ENCODE measurements at places on chromosomes 4 and X.

- DNase-seq, result no peak
Observed at GRCh38 chrX:110852180-110852579, 56.6 kb upstream of the CHRDL1 start.

GRCh38 chr4:81905971-81906370, 434.3 kb upstream of the RASGEF1B start:
- DNase-seq, result no peak

DNA sequence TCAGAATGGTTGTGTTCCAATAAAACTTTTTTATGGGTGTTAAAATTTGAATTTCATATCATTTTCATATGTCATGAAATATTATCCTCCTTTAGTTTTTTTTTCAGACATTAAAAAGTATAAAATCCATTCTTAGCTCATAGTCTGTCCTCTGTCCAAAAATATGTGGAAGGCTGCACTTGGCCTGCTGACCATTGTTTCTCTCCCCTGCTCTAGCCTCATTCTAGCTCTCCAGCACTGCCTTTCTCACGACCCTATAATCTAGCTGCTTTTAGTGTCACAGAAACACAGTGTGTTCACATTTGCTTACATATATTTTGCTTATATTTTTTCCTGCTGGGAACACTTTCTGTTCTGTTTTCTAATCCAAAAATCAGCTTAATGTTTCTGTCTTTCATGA, 165.0 kb upstream of the ANK2 start:
- no peak for DNase-seq

- DNase-seq, result no peak
Observed at GRCh38 chr4:39331191-39331590, 35.0 kb downstream of the RFC1 start.

DNA sequence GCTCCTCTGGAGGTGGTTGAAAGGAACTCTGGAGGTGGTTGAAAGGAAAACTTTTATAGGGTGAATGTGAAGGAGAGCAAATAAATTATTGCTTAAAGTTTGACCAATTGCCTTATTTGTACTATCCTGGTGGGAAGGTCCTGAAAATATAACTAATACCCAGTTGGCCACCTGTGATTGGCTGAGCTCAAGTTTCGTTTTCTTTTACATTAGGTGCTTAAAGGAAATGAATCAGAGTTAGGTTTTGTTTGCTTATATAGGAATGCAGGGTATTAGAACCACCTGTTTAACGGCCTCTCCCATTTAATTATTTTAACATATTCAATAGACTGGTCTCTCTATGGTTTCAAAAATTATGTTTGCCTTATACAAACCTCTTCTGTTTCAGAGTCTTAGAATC, 497.6 kb downstream of the PRR32 start:
- DNase-seq, result no peak

GRCh38 chr4:61079976-61080375, 120.2 kb upstream of the ADGRL3 start:
- no peak for DNase-seq

- no peak for DNase-seq
Observed at GRCh38 chr4:91359041-91360031, 944.4 kb upstream of the GRID2 start.

DNA sequence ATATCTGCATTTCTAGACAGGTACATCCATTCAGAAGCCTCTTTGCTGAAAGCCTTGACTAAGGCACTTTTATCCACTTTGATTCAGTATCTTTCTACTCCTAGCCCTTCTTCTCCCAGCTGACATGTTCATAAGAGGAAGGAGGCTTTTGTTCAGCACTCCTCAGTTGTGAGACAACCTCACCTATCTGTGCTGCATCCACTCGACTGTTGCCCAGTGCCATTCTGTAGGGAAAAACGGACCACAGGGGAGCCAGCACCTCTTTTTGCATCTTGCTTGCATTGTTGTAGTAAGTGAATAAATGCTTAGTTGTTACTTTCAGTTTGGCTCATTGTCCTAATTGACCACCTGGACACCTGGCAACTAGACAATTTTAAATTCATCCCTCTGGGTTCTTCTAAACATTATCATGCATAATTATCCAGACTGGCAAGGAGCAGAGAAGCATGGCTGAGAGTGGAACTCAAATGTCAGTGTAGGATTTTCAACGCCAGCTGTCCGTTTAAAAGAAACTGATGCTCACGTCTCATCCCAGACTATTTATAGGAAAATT, 83.8 kb upstream of the BOD1L1 start:
- DNase-seq, result no peak
